BE2C (cell line): ENCODE measurements at places on chromosomes 2 and 18.

- no peak for DNase-seq
These were observed 3.3 kb upstream of the C18orf32 start for GRCh38 chr18:49490246-49490762.

- no peak for DNase-seq
These were observed 52.7 kb downstream of the CCDC93 start for GRCh38 chr2:117961201-117961600.

GRCh38 chr18:70663141-70663540 lies 374.3 kb downstream of the SOCS6 start:
- DNase-seq, result no peak

DNA sequence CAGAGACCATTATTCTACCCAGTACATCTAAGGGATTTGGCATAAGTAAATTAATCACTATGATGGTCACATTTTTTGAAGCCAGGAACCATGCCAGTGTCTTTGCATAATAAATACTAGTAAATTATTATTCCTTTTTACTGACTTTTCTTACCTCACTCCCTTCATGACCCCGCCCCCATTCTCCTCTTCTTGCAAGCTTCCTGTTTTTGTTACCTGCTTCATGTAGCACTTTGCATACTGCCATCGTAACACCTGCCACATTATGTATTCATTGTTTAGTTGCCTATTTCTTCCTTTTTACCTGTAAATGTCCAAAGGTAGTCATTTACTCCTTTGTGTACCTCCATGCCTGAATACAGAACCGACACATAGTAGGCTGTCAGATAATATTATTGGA lies 309.5 kb downstream of the KIAA1328 start:
- DNase-seq, result no peak

DNA sequence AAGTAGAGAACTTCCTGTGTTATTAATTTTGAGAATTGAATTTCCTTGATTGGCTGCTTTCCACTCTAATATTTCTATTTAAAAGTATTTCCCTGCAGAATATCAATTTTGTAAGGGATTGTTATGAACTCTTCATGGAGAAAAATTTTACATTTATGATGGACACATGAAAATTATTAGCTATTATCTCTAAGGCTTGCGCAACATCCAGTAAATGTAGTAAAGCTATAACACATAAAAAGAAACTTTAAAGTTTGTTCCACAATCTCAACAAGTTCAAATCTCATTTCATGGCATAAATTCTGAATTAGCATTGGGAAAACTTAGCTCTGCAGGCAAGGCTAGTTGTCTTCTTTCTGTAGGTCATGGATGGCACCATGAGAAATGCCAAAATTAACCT lies 4.2 kb upstream of the EML4 start:
- DNase-seq, result no peak

- DNase-seq, result no peak
These were observed 16.8 kb downstream of the TPGS2 start for GRCh38 chr18:36811955-36812354.

GRCh38 chr2:29175338-29175737 lies 60.1 kb downstream of the CLIP4 start:
- no peak for DNase-seq

- no peak for DNase-seq
These were observed 1135.1 kb upstream of the CRIM1 start for GRCh38 chr2:35220461-35220860.

DNA sequence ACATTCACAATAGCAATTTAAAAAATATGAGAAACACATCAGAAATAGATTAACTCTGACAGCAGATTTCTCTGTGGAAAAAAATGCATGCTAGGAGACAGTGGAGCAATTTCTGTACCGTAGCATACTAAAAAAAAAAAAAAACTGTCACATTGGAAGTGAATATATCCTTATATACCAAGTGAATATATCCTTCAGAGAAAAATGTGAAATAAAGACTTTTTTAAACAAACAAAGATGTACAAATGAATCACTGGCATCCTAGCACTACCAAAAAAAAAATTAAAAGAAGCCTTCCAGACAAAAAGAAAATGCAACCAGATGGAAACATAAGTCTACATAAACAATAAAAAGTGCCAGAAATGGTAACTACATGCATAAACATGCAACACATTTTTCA lies 169.4 kb downstream of the NBAS start:
- no peak for DNase-seq

DNA sequence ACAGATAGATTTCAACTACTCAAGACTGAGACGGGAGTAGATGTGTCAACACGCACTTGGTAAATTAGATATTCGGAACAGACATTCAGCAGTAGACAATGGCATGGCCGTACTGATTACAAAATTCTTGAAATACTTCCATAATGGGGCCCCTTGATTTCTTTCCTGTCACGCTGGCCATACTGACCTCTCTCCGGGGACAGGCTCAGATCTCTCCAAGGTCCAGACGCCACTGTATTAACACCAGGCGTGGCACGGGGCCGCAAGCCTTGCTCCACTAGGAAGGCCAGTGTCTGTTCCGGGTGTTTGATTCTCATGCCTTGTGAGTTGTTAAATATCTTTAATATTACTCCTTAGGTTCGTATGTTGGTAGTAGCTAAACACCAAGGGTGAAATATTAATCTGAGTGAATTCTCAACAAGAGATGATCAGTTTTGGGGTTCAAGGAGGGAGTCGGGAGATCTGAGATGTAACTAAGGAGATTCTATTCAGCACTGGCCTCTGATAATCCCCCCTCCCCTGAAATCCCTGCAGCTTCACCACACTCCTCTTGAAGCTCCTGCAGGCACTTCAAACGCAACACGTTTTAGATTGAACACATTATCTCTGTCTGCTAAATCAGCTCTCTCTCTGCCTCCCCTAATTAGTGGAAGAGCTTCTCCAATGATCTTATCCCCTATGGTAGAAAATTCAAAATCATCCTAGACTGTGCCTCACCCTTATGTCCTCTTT lies 2.2 kb upstream of the EHD3 start:
- DNase-seq, result no peak

DNA sequence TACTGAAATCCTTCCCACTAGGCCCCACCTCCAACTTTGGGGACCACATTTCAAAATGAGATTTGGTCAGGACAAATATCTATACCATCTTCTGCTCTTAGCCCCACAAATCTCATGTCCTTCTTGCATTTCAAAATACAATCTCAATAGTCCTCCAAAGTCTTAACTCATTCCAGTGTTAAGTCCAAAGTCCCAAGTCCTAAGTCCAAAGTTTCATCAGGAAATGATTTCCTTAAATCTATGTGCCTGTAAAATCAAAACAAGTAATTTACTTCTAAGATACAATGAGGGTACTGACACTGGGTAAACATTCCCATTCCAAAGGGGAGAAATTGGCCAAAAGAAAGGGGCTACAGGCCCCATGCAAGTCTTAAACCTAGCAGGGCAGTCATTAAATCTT lies 40.5 kb upstream of the TNP1 start:
- no peak for DNase-seq

DNA sequence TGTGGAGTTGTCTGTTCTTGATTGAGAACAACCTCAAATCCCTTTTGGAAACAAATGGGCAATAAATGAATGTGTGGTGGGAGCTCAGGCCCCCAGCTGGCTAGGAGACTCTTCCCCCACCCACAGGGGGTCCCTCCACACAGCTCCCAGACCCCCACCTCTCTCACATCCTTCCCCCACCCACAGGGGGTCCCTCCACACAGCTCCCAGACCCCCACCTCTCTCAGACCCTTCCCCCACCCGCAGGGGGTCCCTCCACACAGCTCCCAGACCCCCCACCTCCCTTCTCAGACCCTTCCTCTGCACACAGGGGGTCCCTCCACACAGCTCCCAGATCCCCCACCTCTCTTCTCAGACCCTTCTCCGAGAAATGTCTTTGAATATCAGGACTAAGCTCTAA lies 79.0 kb upstream of the CTDP1 start:
- DNase-seq, result no peak

GRCh38 chr2:215848698-215849097 lies 164.7 kb downstream of the MREG start:
- no peak for DNase-seq

GRCh38 chr2:196370381-196370780 lies 199.0 kb upstream of the STK17B start:
- no peak for DNase-seq

DNA sequence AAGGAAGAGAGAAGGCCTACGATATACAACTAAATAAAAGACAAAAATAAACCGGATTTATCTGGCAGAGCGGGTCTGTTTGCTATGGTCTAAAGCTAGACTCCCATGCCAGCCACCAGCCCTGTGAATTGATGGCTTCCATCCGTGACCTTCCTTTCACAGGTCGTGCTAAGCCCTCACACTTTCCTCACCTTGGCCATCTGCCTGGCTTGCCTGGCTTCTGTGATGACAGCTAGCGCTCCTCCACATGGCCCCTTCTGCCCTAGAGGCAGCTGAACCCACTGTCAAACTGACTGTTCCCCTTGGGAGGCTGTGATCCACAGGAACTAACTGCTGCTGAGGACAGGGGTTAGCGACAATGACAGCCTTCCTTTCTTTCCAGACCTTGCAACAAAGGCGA lies 32.5 kb downstream of the GAREM1 start:
- DNase-seq, result no peak

GRCh38 chr2:71829008-71829407 lies 318.7 kb downstream of the CYP26B1 start:
- DNase-seq, result no peak

DNA sequence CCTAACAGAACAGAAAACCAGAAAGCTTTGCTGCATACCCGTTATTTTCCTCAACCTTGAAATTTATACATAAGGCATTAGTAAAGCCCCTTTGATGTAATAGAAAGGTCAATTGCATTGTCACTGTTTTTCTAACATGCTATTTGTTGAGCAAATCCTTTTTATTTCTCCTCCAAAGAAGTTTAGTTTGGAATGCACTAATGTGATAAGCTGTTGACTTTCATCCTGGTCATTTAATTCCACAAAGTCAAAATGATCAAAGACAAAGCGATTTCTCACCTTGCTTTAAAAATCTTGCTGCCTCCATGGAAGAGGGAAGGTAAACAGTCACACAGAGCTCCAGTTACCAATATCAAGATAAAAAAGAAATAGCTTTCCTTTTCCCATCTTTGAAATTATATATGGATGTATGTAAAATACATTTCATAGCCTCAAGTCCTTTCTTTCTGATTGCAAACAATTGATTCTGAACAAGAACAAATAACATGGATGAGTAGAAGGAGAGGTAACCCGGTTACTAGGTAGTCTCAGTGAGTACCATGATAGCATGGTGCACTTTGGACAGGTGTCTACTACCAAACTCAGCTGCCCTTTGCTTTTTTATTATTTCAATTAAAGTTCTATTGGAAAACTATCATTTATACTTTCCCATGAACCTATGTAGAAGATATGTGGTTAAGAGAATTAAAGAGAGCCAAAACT lies 452.7 kb downstream of the STK39 start:
- DNase-seq, result no peak

GRCh38 chr18:70004696-70005095 lies 57.0 kb upstream of the CD226 start:
- DNase-seq, result no peak

- no peak for DNase-seq
These were observed 17.8 kb downstream of the IL1F10 start for GRCh38 chr2:113085542-113085941.

- no peak for DNase-seq
These were observed 416.6 kb upstream of the TRIB2 start for GRCh38 chr2:12300019-12300602.

- no peak for DNase-seq
These were observed 262.9 kb upstream of the KLHL29 start for GRCh38 chr2:23121968-23122648.

DNA sequence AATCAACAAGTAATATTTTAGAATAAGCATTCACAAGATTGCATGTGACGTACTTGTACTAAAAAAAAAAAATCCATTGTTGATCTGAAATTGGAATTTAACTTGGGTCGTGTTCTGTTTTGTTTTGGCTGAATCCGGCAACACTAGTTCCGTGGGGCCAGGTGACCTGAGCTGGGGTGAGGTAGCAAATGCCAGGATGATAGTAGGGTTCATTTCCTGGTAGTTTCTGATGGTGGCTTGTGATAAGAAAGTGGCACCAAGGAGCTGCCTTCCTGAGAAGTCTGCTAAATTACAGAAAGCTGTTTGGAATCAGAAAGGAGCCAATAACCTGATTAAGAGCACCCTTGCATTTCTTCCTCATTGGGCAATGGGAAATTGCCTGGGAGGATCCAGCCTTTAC lies 126.4 kb upstream of the DLX2 start:
- DNase-seq, result no peak

DNA sequence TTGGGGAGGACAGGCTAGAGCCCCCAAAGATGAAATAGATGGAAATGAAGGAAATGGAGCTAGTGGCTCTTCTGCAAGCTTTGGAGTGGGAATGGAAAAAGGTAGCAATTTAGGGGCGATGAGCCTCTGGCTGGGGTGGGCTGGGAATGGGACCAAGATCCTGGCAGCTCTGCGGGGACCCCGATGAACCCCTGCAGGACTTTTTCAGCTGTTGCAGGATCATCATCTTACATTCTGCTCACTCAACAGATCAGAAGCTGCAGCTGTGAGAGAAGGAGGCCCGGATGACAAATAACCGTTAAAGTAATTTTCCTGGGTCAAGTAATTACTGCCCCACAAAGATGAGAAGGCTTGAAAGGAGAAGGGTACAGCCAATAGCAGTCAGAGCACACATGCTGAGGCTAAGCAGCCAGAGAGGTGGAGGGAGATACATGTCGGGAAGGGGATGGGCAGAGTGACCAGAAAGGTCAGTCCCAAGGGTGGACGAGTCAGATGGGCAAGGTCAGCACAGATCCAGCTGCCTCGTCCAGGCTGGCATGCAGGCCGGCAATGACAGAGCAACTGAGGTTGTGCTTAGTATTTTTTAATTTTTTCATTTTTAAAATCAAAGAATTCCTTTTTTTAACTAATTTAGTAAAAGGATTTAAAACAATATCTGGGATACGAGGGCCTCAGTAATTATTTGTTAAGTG lies 245.0 kb upstream of the RAB6C start:
- no peak for DNase-seq

DNA sequence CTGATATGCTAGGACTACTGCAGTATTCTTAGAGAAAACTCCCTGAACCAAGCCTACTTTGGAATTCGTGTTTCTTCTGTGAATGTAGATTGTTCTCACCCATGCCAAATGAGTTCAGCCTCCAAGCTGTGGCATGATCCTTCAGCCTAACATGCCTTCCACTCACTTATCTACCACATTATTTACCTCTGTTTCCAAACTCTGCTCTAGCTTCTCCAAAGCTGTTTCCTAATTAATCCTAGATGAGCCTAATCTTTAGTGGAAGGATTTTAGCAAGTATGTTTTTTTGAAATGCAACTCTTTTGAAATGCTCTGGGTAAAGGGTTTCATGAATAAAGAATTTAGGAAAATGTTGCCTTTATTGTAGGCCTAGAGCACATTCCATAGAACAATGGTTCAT lies 152.9 kb upstream of the MMADHC start:
- DNase-seq, result no peak
